ENCODE measurements at places on chromosomes 12 and 14.

DNA sequence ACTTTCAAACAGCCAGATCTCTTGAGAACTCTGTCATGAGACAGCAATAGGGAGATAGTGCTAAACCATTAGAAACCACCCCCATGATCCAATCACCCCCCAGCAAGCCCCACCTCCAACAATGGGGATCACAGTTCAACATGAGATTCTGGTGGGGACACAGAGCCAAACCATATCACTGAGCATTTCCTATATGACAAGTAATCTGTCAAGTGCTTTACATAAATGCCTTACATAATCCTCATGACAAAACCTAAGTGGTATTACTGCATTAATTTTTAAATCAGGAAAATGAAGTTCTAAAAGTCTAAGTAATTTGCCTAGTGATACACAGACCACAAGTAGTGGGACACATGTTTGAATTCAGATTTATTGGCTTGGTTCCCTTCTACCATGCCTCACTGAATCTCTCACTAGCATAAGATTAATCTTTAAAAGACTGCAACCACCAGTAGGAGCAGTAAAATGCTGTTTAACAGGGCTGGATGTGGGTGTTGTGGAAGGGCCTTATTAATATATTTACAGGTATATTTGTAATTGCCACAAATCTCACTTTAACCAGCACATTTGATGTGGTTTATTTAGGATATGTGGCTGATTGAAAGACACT lies 323.1 kb upstream of the FBXO33 start:
- DNase-seq, result no peak

DNA sequence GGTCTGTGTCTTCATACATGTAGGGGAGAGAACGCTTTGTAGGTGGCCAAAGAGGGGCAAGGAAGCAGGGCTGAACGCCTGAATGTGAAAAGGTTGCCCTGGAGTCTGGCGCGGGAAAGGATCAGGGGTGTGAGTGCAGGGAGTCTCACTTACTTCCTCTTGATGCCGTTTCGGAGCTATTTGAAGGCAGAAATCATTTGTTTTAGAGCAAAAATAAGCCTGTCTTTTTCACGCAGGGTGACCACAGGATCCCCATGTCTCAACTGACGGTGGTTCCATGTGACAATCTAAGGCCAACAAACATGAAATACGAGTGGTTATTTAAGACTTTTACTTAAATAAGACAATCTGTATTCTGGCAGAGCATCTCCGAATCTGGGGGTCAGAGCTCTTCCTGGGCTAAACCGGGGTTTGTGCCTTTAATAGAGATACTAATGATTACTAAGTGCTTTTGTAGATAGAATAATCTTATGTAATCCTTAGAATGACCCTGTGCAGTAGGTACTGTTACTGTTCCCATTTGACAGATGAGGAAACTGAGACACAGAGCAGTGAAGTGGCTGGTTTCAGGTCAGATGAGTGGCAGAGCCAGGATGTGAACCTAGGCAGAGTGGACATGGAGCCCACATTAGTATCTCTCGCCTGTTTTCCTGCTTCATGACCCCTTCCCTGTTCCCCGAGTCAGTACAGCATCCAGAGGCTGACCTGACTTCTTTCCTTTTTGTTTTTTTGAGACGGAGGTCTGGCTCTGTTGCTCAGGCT lies 1.9 kb downstream of the BRI3BP start:
- DNase-seq, result no peak

GRCh38 chr12:82757656-82758055 lies 71.0 kb downstream of the TMTC2 start:
- DNase-seq, result no peak

- DNase-seq, result no peak
Measured at GRCh38 chr12:131372171-131372475, 338.8 kb upstream of the SFSWAP start.

DNA sequence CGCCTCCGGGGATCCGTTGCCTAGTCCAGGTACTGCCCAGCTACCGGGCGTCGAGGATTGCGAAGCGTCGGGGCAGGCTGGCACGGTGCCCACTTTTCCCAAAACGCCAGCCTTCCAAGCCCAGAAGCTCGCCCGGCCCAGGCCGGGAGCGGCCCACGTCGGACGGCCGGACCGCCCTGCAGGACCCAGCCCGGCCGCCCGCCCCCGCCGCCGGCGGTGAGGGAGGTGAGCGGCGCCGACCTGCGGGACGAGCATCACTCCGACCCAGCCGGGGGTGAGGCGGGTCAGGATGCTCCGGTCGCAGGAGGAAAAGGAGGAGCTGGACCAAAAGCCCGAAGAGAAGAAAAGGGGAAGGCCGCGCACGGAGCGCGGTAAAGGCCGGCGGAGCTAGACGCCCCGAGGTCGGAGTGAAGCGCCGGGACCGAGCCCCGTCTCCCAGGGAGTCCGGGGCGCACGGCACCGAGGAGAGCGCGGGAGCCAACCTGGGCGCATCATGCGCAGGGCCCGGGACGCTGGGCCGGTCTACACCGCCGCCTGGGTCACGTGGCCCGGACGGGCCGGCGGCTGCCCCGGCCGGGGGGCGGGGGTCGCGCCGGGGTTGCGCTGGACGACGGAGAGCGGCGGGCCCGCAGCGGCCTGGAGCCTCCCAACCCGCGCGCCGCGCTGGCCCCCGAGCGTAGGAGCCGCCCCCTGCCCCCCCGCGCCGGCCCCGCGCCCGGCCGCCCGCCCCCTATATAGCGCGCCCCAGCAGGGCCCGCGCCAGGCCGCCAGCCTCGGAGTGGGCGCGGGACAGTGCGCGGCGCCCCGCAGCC lies at the start of gene AQP5:
Gene AQP5 (plus strand): TSS at position 762 of the 812 bp plus-strand sequence. CDS start 146 bp downstream, outside the sequence.
- DNase-seq, result no peak

- no peak for DNase-seq
Measured at GRCh38 chr14:59213368-59214315, 25.2 kb downstream of the DAAM1 start.

DNA sequence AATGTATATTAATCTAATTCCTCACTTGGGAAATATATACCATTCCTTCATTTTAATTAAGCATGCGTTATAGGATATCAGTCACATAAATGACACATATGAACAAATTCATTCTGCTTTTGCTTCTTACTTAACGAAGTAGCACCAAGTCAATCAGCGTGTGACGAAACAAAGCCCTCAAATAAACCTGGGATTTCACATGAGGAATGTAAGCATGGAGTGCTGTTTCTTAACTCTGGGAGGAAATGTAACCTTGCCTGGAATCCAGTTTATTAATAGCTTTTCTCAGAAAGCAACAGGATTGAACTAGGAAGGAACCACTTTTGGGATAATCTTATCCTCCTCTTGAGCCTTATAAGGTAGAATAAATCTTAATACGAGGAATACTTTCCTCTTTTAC lies 72.0 kb downstream of the NIN start:
- DNase-seq, result no peak

DNA sequence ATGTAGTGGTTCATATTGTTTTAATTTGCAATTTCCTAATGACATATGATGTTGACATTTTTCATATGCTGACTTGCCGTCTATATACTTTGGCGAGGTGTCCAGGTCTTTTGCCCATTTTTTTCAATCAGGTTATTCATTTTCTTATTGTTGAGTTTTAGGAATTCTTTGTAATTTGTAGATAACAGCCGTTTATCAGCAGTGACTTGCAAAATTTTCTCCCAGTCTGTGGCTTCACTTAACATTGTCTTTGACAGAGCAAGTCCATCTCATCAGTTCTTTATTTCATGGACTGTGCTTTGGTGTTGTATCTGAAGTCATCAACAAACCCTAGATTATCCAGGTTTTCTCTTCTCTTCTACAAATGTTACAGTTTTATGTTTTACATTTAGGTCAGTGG lies 12.6 kb upstream of the KLHDC2 start:
- no peak for DNase-seq

DNA sequence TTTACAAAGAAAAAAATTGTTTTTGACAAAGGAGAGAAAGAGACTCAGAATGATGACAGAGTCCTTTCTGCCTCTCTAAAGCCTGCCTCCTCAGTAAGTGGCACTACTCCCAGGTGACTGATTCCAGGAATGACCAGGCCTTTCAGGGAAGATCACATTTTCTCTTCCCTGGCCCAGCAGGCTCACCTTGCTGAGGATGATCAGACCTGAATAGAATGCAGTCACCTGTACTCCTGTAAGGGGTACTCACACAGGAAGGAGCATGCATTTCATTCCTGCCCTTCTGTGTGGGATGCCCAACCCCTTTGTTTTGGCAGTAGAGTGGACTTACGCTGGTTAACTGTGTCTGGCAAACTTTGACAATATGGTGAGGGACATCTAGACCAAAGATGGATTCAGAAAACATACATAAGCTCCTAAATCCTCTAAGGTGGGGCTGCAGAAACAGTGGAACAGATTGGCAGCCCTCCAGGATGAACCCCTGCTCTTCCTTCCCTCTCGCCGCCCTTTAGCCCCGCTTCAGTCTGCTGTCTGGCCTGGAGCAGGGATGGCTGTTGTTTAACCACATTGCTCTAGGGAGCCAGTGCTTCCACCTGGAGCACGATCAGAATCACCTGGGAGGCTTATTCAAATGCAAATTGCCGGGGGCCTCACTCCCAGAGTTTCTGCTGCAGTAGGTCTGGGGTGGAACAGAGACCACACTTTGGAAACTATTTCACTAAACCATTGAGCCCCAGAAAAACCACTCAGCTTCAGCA lies 29.8 kb downstream of the ERG28 start:
- DNase-seq, result no peak

GRCh38 chr14:35420036-35420811 lies 15.7 kb upstream of the NFKBIA start:
- DNase-seq, result no peak

DNA sequence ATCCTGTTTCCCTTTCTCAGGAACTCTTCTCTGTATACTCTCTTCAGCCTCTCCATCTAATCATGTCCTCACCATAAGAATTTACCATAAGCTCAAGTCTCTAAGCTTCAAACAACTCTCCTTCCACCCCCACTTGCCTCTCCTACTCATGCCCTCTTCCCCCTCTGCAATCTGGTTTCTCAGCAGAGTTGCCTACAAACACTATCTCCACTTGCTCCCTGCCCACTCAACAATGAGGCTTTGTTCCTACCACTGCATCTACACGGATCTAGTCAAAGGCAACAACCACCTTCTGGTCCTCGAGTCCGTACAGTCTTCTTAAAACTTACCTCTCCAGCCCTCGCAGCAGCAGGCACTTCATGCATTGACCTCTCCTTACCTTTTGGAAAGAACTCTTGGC lies 17.2 kb upstream of the FBLN5 start:
- DNase-seq, result no peak

DNA sequence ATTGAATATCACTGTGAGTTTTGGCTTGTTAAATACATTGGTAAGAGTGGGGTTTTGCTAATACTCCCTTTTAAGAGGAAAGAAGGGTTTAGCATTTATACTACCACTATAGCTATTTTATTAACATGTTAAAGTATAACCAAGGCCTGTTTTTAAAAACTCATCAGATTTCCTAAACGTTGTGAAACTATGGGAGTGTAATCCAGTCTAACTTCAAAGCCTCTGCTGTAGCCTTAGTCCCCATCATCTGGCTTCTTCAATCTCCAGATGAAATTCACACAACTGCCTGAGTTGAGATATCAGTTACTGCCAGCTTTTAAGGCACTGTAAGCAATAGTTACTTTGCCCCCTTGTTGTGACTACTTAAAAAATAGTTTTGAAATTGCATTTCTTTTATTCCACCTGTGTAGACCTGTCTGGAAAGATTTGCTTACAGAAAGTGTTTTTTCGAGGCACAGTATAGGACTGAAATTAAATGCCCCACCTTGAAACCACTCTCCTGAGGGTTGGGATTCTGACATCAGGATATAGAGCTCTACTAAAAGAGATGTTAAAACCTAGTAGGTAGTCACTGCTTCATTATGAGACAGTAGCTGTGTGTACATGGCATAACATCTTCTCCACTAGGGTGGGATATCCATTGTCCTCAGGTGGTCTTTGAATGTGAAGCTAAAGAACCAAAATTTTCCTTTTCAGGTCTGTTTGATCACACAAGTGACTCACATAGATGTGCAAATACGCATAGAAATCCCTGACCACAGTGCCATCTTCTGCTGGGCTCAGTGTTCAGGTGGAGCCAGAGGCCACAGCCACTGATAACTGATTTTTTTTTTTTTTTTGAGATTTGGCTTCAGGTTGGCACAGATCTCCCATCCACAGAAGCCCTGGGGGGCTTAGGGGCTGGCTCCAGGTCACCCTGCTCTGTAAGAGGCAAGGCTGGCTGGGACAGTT lies 125.5 kb downstream of the DAAM1 start:
- DNase-seq, result no peak

GRCh38 chr12:42364692-42365091 lies 38.7 kb downstream of the PPHLN1 start:
- no peak for DNase-seq

- no peak for DNase-seq
Measured at GRCh38 chr12:51825216-51825615, 23.3 kb downstream of the FIGNL2 start.

- DNase-seq, result no peak
Measured at GRCh38 chr14:106343626-106344025, 817.2 kb downstream of the TMEM121 start.

GRCh38 chr12:31228811-31229792 lies 96.8 kb downstream of the SINHCAF start:
- no peak for DNase-seq
